ENCODE measurements at places on chromosomes 7 and 10.

- DNase-seq, result no peak
Measured at GRCh38 chr7:149720372-149721083, 52.9 kb downstream of the ZNF467 start.

DNA sequence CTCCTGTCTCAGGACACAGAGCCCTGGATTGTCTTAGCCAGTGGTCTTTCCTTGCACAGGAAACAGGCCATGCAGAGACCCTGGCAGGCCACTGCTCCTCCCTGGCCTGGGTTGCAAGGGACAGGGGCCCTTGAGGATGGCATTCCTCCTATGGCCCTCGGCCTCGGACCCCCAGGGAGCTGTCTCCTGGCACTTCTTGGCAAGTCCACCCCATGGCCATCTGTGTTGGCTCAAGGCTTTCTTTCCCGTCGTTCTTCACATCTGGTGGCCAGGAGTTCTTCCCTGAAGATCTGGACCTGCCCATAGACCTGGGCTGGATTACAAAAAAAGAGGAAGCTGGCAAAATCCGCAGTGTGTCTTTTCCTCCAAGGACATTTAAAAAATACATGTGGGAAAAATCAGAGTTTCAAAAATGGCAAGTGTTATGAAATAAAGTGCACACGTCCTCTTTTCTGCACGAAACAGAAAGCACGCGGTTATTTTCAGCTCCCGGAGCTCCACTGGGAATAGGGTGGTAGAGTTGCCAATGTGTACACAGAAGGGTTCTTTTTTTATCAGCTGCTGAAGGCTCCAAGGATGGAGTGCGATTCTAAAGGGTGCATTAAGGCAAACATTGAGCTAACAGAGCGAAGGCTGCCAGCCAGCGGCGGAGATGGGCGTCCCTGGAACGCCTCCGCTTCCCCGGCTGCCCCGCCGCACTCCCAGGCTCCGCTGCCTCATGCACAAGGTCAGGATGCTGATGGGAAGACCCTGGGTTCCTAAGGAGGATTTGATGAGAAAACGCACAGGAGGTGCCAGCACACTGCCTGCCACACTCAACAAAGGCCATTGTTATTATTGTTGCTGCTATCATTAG lies 62.8 kb upstream of the FAM20C start:
- peak; percentile 86 for DNase-seq

GRCh38 chr7:144659211-144659610 lies 176.6 kb downstream of the TPK1 start:
- DNase-seq, result no peak

DNA sequence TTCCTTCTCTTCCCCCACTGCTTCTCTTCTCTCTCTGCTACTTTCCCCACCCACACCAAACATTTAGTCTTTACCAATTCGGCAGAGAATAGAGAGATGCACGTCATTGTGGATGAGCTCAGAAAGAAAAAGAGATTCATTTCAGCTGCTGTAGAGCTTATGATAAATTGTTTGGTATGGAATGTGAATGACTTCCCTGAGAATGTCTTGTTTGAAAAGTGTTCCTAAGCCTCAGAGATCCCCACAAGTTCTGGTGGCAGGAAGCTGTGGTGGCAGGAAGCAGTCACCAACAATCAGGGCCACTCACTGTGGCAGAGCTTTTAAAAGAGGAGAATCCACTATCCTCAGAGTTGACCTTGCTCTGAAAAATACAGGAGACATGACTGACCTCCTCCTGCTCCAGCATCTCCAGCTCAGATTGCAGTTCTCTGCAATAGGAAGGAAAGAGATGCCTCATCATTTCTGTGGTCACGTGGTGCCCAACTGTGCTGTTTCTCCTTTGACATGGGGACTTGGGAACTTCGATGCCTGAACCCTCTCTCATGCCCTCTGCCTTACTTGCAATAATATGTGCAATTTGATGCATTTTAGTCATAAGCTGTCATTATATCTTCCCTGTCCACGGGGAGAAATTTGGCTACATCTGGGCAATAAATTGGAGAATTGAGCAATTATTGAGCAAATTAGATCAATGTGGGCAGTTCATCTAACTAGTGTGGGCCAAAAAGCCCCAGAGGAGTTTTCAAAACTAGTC lies 76.5 kb downstream of the BMPER start:
- no peak for DNase-seq

DNA sequence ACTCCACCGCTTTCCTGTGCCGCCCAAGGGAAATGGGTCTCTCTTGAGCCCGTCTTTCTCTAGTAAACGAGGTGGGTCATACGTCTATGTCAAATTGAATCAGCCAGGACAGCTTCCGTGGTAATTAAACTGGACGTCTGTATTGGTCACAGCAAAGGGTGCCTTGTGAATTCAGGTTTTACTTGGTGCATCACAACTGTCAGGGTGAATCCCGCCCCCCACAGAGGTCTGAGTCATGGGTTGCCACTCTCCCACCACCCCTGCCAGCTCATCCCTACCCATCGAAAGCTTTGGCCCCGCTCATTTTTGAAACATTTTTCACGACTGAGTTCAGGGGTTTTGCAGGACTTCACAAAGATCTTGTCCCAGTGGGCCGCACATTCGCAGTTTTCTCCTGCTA lies 8.0 kb upstream of the SP8 start:
- no peak for DNase-seq

DNA sequence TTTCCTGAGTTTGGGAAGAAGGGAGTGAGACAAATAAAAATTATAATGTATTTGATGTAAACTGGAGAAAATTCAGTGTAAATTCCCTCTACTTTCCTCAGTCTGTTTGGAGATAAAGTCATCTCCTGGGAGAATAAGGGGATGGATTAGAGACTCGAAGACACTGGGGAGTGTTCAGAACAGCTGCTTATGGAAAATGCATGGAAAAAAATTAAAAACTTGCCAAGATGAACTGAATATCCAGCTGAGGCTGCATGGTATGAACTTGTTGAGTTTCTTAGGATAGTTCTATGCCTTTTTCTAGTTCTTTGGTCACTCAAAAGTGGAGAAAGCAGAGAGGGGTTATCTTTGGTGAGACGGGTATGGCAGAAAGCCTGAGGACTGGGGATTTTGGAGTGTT lies 210.5 kb downstream of the BICC1 start:
- DNase-seq, result no peak

GRCh38 chr7:134879815-134880475 lies 100.5 kb downstream of the CALD1 start:
- DNase-seq, result no peak

- no peak for DNase-seq
Measured at GRCh38 chr7:27138985-27139333, 4.5 kb downstream of the HOXA5 start.

DNA sequence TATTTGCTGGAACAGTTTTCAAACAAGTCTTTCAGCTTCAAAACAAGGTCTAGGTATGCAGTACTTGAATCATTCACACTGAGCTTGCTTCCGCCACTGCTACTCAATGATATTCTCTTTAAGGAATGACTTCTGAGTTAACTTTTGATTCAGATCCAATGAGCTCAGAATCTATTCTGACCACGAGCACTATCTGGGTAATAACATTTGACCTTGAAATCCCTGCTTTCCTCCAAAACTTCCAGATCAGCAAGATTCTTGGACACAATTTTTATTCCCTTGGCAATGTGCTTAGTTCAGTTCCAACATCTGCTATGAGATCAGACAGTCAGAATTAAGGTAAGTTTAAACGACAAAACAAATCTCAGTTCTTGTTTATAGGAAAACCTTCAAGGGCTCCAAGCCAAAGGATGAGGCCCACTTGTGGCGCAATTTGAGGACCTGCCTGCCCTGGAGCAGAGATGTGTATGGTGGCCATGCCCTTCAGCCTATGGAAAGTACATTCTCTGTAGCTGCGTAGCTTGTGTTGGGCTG lies 87.2 kb downstream of the RNF216 start:
- DNase-seq, result no peak

- no peak for DNase-seq
Measured at GRCh38 chr10:129131457-129132132, 335.4 kb upstream of the MGMT start.

DNA sequence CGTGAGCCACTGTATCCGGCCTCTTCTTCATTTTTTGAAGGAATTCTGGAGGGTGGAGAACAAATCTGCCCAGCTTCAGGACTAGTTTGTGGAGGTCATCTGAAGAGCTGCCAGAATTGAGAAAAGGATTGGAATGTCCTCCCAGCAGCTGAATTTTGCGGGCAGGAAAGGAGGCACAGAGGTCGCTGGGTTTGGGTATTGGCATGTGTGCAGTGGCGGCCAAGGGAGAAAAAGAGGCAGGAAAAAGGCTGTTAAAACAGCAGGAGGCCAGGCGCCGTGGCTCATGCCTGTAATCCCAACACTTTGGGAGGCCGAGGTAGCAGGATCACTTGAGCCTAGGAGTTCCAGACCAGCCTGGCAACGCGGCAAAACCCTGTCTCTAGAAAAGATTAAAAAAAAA lies 80.4 kb downstream of the HIP1 start:
- DNase-seq, result no peak

GRCh38 chr7:156975620-156976019 lies 26.1 kb downstream of the NOM1 start:
- no peak for DNase-seq

- DNase-seq, result no peak
Measured at GRCh38 chr10:17622061-17622460, 4.9 kb upstream of the HACD1 start.

GRCh38 chr7:28588602-28589001 lies 176.3 kb downstream of the CREB5 start:
- DNase-seq, result no peak

DNA sequence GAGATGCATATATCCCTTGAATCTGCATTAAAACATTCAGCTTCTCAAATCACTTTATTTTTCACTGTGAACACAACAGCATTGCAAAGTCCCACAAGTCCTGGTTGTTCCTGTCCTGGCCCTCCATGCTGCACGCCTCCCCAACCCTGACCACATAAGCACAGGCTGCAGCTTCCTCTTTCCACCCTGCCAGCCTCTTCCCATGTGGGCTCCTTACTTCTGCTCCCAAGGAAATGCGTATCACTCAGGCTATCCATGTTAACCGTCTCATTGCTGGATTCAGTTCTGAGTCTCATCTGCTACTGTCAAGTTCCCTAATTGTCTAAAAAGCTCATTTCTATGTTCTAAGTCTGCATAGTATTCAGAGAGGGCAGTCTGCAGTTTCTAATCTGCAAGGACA lies 89.7 kb upstream of the ZPBP start:
- peak; percentile 81 for DNase-seq

GRCh38 chr10:79404231-79404609 lies 41.2 kb downstream of the ZCCHC24 start:
- peak; percentile 40 for DNase-seq

GRCh38 chr7:51029131-51029530 lies 246.4 kb upstream of the GRB10 start:
- no peak for DNase-seq

GRCh38 chr10:120105001-120105400 lies 212.5 kb downstream of the SEC23IP start:
- DNase-seq, result no peak

- DNase-seq, result no peak
Measured at GRCh38 chr7:130296221-130296951, 3.4 kb downstream of the CPA4 start.

GRCh38 chr7:32881074-32881982 lies 10.2 kb downstream of the KBTBD2 start:
- DNase-seq, result no peak

Measured in inflammatory macrophage treated with lipopolysaccharide for 4 hours (primary cell).